ENCODE measurements at places on chromosomes 1 and 21. TPM values are rescaled to one million over a fixed set of nuclear protein-coding genes. Genes with fewer than 3 reads are reported as not detected.

DNA sequence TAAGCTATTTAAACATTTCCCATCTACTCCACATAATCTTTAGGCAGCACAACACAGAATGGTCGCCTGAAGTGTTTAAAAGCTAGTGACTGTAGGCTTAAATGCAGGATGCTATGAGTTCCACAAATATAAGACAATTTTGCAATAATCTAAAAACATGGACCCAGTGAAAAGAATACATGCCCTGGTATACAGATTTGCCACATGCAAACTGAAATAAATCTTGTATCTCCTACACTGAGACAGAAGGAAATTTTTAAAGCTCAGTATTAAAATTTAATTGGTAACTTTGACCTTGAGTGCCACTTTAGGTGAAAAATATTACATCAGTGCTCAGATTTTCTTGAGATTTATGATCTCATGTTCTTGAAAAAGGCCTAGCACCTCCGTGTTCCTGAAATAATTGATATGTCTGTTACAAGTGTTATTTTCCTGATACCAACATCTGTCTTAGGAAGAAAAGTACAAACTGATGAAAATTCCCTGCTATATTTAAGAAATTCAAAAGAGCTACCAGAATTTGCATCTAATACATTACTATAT, 285.5 kb downstream of the VAV3 start:
- no peak overlapping the region for H3K27ac ChIP-seq
- DNase-seq, result no peak
- no peaks in the 10 kb centered on the region for H3K27me3 ChIP-seq
- no peaks in the 10 kb centered on the region for H3K4me1 ChIP-seq

GRCh38 chr1:39952359-39953110, 2.4 kb upstream of the MFSD2A start:
- H3K4me3 ChIP-seq, result no peak overlapping the region
- H3K27me3 ChIP-seq, result no peaks in the 10 kb centered on the region
- peaks cover 28% of the 10 kb centered on the region for H3K4me1 ChIP-seq
- no peak overlapping the region for H3K27ac ChIP-seq

GRCh38 chr21:16199539-16199938, 469.8 kb downstream of the USP25 start:
- H3K36me3 ChIP-seq, result no peaks in the 10 kb centered on the region
- no peak overlapping the region for H3K4me3 ChIP-seq
- H3K27me3 ChIP-seq, result no peaks in the 10 kb centered on the region
- no peak overlapping the region for H3K27ac ChIP-seq
- DNase-seq, result no peak

DNA sequence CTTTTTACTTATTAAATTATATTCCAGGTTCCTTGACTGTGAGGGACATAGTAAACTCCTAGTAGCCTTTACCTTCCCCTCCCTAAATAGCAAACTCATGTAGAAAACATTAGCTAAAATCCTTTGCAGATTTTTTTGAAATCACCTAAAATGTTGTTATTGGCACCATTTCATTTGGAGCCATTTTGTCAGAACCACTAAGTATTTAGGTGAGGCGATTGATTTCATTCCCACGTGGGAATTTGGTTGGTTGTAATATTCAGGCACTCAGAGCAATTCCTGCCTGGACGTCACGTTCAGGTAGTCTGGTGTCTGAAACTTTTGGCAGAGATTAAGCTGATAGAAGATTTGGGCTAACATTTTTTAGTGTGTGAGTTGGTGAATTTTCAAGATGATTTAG, 84.3 kb downstream of the CAMTA1 start:
- DNase-seq, result no peak
- no peaks in the 10 kb centered on the region for H3K36me3 ChIP-seq
- H3K27me3 ChIP-seq, result no peaks in the 10 kb centered on the region

- H3K27me3 ChIP-seq, result no peaks in the 10 kb centered on the region
- no peak for DNase-seq
- H3K4me1 ChIP-seq, result no peaks in the 10 kb centered on the region
- no peak overlapping the region for H3K4me3 ChIP-seq
- H3K36me3 ChIP-seq, result peaks cover 13% of the 10 kb centered on the region
Measured at GRCh38 chr1:165747632-165748447, 20.8 kb downstream of the TMCO1 start.

DNA sequence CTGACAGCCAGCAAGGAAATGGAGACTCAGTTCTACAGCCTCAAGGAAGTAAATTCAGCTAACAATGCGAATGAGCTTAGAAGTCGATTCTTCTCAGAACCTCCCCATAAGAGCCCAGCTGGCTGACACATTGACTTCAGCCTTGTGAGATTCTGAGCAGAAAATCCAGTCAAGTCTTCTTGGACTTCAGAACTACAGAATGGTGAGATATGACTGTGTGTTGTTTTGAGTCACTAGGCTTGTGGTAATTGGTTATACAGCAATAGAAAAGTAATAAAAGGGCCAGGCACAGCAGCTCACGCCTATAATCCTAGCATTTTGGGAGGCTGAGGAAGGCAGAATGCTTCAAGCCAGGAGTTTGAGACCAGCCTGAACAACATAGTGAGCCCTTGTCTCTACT, 161.8 kb upstream of the IVNS1ABP start:
- no peaks in the 10 kb centered on the region for H3K36me3 ChIP-seq
- H3K4me1 ChIP-seq, result peaks cover 17% of the 10 kb centered on the region
- H3K27ac ChIP-seq, result no peak overlapping the region
- no peak overlapping the region for H3K4me3 ChIP-seq
- DNase-seq, result no peak

DNA sequence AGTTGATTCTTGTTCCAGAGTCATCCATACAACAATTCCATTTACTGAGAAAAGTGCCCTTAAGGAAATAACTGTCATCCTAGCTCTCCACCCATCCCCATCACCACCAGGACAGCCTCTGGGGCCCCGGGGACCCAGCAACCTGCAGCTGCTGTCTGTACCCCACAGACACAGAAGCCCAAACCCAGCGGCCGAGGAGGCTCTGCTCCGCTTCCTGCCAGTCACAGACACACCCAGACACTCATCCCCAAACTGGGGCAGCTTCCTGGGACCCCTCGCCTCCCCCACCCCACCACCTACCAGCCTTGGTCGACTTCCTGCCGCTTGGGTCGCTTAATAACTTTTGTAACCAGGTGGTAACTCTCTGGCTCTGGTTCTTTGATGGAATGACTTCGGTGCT, 121.6 kb upstream of the SLC25A33 start:
- no peak overlapping the region for H3K4me3 ChIP-seq
- no peak overlapping the region for H3K27ac ChIP-seq
- H3K27me3 ChIP-seq, result no peaks in the 10 kb centered on the region
- no peak for DNase-seq
- no peaks in the 10 kb centered on the region for H3K36me3 ChIP-seq

Gene CD53
- 11.6 TPM for total RNA-seq

Gene PTPN22
- total RNA-seq, result 6.2 TPM

Data from thyroid gland (tissue), 4 donors.